Mammary microvascular endothelial cell (primary cell): ENCODE measurements at places on chromosomes 1 and 21. TPM values are rescaled to one million over a fixed set of nuclear protein-coding genes. Genes with fewer than 3 reads are reported as not detected.

Gene CASQ1
- not detected in 2 replicates for total RNA-seq

Gene PCAT6
- total RNA-seq: not detected in 2 replicates

Gene SRGAP2B
- 29.7 and 32.3 TPM in 2 replicates for total RNA-seq

Gene AGT
- not detected in 2 replicates for total RNA-seq

Gene HHAT
- total RNA-seq: 1.7 and 1.8 TPM in 2 replicates

Gene LAD1
- total RNA-seq: not detected in 2 replicates

Gene AMY1A
- not detected in 2 replicates for total RNA-seq

Gene S100B
- not detected in 2 replicates for total RNA-seq

Gene TMEM39B
- total RNA-seq: 10.3 and 13.4 TPM in 2 replicates

Gene RIMKLA
- total RNA-seq: under 0.01 TPM in 1 of 2 replicates, not detected in the other

Gene C1orf74
- total RNA-seq: 1.9 and 2.5 TPM in 2 replicates

Gene ATP5PB
- 292 and 347 TPM in 2 replicates for total RNA-seq

Gene NTMT2
- not detected in 2 replicates for total RNA-seq
